Psoas muscle (tissue), 8 donors: ENCODE measurements at places on chromosomes 11 and 22. TPM values are rescaled to one million over a fixed set of nuclear protein-coding genes. Genes with fewer than 3 reads are reported as not detected.

The UBXN1 gene
- 204 TPM for total RNA-seq

DNA sequence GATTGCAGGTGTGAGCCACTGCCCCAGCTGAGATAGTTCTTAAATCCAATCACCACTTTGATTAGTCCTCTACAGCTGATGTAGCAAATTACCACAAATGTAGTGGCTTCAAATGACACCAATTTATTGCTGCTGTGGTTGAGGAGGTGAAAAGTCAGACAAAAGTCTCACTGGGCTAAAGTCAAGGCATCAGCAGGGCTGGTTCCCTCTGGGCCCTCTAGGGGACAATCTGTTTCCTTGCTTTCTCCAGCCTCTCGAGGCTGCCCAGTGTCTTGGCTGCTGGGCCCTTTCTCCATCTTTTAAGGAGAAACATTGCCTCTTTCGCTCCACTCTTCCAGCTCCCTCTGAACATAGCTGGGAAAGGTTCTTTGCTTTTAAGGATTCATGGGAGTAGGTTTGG, 50.5 kb upstream of the SHANK2 start:
- no peak for DNase-seq

The PTPRCAP gene
- 1.0 TPM for total RNA-seq

The MS4A12 gene
- not detected for total RNA-seq
